ENCODE measurements at places on chromosomes 5 and 9.

DNA sequence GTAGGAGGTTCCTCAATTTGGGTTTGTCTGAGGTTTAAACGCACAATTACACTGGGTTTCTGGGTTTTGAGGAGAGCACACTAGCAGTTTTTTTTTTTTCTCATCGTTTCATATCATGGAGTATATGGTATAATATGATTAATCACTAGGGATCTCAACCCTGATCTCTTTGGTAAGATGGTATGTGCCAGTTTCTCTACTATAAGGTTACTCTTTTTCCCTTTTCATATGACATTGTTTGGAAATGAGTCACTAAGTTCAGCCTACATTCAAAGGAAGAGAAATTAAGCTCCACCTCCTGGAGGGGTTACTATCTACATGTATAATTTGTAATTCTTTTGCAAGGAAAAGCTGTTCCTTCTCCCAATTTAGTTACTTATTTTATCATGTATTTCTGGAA lies 35.2 kb downstream of the MTRR start:
- DNase-seq, result no peak

DNA sequence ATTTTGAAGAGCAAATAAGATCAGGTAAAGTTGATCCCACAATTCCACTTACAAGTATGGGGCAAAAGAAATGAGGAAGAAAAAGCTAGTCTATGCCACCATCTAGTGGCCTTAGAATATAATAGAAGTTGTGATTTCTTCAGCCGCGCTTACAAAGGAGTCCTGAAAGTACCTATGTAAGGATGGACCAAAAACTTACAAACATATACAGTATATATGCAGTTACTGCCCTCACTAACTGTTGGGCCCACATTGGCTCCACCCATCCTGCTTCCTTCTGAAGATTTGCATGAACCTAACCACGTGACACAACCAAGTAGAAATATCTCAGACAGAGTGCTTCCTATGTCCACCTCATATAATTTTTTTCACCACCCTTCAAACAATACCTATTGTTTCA lies 11.7 kb upstream of the OR13D1 start:
- DNase-seq, result no peak

- no peak for DNase-seq
Measured at GRCh38 chr9:110316261-110317075, 21.2 kb downstream of the TXNDC8 start.

- DNase-seq, result no peak
Measured at GRCh38 chr5:7422316-7423106, 26.6 kb downstream of the ADCY2 start.

GRCh38 chr5:1168796-1169195 lies 32.6 kb upstream of the SLC6A19 start:
- no peak for DNase-seq

GRCh38 chr5:127410959-127411358 lies 106.5 kb upstream of the PRRC1 start:
- no peak for DNase-seq

GRCh38 chr5:94893412-94894135 lies 275.1 kb downstream of the SLF1 start:
- no peak for DNase-seq

DNA sequence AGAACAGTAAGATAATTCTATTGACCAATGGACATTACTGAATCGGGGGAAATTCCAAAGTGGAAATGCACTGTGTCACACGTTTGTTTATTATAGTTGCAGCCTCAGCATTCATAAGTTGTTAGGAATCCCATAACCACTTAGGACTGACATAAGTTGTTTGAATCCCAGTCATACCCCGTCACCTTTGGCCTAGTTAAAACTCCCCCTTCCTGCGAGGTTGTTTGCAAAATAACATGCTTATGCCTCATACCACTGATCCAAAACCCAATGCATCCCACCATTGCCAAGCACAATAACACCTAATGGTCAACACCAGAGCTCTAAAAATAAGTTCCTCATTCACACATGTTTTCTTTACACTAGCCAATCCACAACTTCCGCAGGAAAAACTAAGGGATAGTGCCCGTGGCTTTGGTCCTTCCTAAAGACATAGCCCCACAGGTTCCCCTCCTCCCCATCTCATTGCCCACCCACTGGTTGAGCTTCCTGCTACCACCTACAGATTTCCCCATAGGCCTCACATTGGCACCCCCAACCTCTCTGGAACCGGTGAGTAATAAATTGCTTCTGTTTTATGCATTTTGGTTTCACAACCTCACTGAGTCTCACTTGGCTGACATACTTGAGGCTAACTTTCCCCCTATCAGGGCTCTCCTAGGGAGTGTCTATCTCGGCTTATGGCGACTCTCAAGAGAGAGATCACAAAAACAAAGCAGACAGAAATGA lies 42.3 kb upstream of the MUSK start:
- DNase-seq, result no peak

- no peak for DNase-seq
Measured at GRCh38 chr9:134829356-134829937, 51.2 kb upstream of the FCN2 start.

GRCh38 chr5:132130918-132131715 lies 57.5 kb downstream of the CSF2 start:
- DNase-seq, result no peak

DNA sequence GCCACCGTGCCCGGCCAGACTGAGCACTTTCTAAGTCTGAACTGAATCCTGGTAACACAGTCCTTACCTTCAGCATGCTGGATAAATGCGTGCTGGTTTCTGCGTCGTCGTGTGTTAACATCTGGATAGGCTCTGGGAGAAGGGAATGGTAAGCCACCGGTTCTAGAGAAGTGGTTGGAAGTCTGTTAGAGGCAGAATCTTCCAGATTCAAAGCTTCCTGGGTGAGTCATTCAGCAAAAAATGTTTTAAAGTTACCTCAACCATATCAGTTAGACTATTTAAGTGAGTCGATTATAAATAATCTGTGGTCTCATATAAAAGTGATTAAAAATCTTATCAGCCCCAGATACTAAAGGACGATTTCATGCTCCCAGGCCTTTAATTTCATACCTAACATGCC lies 256.5 kb upstream of the NFIL3 start:
- DNase-seq, result no peak

DNA sequence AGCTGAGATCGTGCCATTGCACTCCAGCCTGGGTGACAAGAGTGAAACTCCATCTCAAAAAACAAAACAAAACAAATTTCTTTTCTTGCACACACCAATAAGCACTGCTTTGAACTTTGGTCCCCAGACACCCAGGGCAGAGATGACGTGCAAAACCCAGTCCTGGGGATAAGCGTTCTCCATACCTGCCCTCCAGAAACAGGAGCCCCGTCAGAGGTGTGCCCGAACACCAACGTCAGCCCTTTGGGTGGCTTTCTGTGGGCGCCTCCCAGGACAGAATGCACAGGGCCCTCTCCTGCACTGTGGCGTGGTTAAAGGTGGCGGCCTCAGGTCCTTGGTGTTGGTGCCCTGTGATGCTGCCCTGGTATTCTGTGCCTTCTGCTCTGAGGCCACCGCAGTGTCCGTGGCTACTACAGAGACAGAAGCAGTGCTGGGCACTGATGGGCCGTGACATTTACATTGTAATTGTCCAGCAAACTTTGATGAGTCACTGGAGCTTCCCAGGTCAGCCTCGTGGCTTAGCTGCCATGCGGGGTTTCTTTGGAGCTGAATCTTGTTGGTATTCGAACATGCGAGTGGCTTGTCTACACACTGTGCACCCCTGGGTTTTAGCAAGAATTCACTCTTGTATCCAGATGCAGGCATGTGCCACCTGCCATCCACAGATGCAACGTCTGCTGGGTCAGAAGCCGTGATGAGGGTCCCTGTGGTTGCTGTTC lies 9.8 kb downstream of the PPP1R26 start:
- no peak for DNase-seq

DNA sequence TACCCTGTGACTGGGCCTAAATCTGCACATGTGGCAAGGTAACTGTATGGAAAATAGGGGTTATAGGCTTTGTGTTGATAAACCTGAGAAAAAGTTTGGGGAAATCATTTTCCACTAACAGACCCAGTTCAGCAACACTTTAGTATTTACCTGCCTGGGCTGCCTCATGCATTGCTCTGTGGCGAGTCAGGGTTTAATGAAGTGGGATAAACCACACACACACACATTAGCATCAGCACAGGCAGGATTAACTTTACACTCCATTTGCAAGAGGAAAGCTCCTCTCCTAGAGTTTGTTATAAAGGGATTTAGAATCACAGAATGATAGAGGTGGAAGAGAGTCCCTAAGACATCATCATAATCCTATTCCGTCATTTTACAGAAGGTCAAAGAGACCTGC lies 20.0 kb upstream of the ZCCHC7 start:
- no peak for DNase-seq

GRCh38 chr9:78321505-78321904 lies 24.6 kb downstream of the PSAT1 start:
- no peak for DNase-seq

DNA sequence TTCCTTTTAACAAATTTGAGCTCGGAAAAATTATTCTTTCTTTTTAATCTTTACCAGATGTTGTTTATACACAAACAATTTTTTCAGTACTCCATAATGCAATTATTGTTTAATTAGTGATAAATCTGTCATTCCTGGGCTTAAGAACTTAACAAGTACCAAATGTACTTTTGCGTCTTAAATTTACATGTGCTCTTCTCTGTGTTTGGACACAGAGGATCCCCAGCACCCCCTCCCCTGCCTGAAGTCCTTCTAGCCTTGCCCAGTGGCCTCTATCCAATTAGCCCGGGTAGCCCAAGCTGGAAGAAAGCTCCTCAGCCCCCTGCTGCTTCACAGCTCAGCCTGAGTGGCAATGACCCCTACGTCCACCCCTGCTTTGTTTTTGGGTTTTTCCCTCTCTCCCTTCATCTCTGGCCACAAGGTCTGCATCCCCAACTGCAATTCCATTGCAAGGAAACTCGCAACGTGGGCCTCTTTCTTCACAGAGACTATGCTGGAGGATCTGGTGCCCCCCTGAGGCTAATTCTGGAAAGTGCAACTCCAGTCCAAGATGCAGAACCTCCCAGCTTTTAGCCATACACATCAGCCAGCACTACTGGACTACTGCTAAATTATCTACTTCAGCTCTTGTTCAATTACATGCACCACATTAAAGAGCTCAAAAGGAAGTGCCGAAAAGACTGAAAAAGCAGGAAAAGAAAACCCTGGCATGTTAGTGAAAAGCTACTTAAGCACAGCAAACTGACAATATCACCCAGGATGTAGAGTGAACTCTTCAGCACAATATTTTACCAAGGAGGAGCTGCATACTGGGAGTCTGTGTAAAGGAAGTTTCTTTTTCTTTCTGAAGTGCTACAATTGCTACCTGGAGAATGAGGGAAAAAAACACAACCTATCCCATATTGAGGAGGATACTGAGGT lies 186.2 kb downstream of the FANCC start:
- peak; percentile 6 for DNase-seq

GRCh38 chr9:29214690-29215253 lies 1641.5 kb upstream of the C9orf72 start:
- no peak for DNase-seq
